Stimulated activated CD4-positive, alpha-beta T cell treated with anti-CD3 and anti-CD28 coated beads, Interleukin-4, amount 100 ng/mL, for 4 hours (primary cell): ENCODE measurements at places on chromosomes 1 and 21.

- no peak for DNase-seq
Observed at GRCh38 chr1:75641325-75641724, 30.4 kb upstream of the SLC44A5 start.

- no peak for DNase-seq
Observed at GRCh38 chr1:87803375-87803774, 474.7 kb downstream of the LMO4 start.

GRCh38 chr1:228093050-228093906, 9.8 kb downstream of the C1orf35 start:
- no peak for DNase-seq

DNA sequence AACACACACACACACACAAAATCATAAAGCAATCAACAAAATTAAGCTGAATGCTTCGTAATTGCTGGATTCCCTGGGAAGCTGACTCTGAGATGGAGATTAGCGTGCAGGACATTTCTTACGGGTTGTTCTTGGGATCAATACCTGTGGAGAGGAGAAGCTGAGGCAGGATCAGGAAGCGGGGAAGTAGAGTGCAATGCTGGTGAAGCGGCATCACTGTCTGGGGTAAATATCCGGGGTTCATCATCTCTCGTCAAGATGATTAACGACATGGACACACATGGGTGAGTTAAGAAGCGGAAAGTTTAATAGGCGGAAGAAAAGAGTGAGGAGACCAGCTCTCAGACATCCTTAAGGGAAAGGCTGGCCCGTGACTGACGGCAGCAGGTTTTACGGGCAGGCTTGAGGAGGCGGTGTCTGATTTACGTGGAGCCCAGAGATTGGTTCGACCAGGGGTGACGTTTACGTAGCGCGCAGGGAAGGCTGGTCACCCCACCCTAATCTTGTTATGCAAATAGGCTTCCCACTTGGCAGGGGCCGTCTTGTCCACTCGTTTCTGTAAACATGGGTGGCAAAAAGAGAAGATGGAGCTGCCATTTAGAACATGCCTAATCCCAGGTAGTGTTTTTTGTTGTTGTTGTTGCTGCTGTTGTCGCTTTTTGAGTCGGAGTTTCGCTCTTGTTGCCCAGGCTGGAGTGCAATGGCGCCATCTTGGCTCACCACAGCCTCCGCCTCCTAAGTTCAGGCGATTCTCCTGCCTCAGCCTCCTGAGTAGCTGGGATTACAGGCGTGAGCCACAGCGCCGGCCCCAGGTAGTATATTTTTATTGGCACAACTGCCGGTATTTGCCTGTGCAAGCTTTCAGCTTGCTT, 135.6 kb upstream of the KCNJ15 start:
- no peak for DNase-seq
